CD4-positive, CD25-positive, alpha-beta regulatory T cell (primary cell): ENCODE measurements at places on chromosomes 6 and 20. TPM values are rescaled to one million over a fixed set of nuclear protein-coding genes. Genes with fewer than 3 reads are reported as not detected.

DNA sequence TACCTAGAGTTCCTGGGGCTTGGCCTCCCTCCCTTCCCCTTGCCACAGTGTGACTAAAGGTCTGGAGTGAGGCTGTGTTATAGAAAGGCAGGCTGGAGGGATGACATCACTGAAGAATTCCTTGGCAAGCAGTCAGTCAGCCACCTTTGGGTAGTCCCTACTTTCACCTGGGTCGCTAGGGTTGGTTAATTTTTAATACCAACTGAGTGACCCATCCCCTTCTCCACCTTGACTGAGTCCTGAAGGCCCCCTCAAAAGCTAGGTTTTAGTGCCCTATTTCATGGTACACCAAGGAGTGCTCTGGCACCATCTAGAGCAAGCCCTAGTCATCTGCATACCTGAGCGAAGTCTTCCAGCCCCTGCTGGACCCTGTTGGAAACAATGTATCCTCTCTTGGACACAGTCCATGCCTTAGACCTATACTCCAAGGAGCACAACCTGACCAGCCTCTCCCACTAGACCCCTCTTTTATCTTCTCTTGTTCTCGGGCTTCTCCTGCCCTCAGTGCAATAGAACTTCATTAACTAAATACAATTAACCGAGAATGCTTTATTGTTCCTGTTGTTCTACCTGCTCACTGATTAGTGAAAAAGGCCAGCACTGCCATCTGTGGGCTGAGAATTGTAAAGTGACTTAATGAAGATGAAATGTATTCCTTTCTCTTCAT, 44.6 kb downstream of the RIN2 start:
- DNase-seq = no peak

GRCh38 chr6:46539866-46540265, 48.6 kb upstream of the RCAN2 start:
- DNase-seq = no peak

- DNase-seq = no peak
Observed at GRCh38 chr6:116928677-116929076, 51.6 kb downstream of the RFX6 start.

GRCh38 chr6:158223926-158224325, 55.8 kb downstream of the GTF2H5 start:
- DNase-seq = no peak

GRCh38 chr6:4459032-4459431, 317.2 kb upstream of the CDYL start:
- no peak for DNase-seq

- peak; percentile 61 for DNase-seq
Observed at GRCh38 chr20:5843054-5843592, 92.9 kb downstream of the SHLD1 start.

DNA sequence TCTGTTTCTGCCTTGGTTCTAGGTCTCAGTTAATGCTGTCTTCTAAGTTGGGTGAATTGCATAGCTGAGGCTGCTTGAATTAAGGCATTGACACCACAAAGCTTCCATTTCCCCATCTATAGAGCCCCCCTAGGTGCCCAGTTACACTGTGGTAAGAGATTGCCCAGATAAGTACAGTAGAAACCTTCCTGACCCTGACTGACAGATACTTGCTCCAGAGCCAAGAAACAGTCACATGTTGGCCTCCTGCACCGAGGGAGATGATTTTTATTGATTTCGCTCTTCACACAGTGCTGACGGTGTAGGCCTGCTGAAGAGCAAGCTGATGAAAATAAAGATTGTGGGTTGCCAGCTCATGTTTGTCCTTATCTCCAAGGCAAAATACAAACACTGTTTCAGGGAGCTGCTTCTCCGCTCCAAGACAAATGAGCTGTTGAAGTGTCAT, 67.9 kb downstream of the TRMT11 start:
- no peak for DNase-seq

GRCh38 chr20:63025534-63026331, 19.0 kb upstream of the BHLHE23 start:
- DNase-seq = peak; percentile 38

GRCh38 chr6:1884313-1884712, 274.6 kb downstream of the FOXC1 start:
- no peak for DNase-seq

DNA sequence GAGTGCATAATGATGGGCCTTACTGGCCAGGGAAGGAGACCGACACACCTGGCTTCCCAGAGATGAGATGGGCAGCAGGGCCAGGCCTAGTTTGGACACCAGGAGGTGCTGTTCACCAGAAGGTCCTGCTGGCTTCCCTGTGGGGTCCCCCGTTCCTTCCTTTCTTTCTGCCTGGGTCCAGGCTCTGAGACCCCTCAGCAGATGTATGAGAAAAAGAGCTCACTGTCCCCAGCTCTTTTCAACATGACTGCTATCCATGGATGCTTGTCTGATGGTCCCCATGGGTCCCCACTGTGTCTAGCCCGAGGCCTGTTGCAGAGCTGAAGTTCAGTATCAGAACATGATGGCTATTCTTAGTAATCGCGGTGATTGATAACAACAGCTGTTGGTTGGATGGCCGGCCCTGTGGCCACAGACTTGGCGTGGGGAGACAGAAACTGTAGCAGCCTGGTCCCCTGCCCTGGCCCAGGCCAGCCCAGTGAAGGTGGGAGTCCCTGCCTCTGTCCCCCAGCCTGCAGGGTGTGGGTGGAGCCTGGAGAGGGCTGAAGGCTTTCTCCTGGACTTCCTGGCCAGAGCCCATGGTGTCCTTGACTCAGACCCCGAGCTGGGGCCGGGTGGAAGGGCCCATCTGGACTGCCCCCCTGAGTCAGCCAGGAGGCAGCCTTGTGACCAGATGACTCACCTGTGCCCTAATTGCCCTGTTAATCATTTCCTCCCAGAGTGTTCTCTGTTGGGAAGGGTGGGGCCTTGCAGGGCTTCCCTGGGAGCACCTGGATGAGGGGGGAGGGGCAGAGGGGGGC, 9.9 kb upstream of the BAK1 start:
- peak; percentile 51 for DNase-seq

GRCh38 chr6:84685983-84686584, 78.3 kb downstream of the TBX18 start:
- peak; percentile 20 for DNase-seq

DNA sequence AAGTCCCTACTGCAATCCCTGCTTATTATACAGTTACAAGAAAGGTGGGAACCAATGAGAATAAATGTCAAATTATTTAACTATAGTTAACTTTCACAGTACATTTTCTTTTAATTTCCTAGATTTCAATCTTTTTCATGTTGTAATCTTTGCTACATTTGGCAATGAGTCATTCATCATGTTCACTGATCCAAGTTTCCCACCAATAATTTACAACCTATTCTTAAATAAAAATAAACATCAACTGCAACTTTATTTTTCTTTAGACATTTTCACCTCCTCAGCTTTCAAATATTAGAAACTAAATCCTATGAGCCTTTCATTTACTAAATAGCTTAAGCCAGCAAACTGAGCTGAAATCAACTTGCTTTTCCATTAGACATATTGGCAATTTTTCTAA, 541.3 kb upstream of the BTBD3 start:
- no peak for DNase-seq

GRCh38 chr20:3710703-3711483, 1.5 kb downstream of the SIGLEC1 start:
- DNase-seq = peak; percentile 56

DNA sequence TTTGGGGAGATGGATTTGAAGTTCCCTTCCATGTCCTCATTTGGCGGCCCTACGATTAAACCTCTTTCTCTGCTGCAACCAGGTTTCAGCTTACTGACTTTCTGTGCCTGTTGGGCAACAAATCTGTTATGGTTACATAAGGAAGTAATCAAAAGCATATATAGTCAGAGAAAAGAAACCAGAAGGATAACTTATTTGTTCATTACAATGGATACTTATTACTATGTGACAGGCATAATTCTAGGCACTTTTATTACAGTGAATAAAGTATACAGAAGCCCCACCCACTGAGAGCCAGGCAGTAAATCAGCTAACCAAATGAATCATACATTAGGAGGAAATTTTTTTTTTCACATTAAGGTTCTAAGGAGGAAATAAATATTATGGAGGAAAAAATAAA, 9.6 kb upstream of the TRIM31 start:
- no peak for DNase-seq

- no peak for DNase-seq
Observed at GRCh38 chr6:76472858-76473257, 400.4 kb upstream of the IMPG1 start.

GRCh38 chr6:87396595-87397392, 11.0 kb upstream of the CFAP206 start:
- DNase-seq = no peak

- DNase-seq = no peak
Observed at GRCh38 chr6:119511024-119511423, 161.5 kb upstream of the MAN1A1 start.

GRCh38 chr20:50610212-50610718, 81.1 kb downstream of the RIPOR3 start:
- DNase-seq = no peak

DNA sequence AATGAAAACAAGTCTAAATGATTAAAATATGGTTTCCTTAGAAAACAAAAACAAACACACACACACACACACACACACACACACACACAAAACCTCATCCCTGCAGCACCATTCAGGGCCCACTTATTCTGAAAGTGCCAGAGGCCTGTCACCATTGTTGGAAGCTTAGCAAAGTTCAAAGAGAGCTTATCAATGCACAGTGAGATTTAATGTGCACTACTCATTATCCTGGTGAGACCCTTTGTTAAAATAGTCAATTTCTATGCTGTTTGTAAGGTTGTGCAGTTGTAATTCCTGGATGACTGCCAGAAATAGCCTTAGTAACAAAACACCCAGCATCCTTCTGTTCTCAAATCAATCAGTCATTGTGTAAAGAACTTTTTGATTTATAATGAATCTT, 482.9 kb downstream of the GRIK2 start:
- no peak for DNase-seq

- DNase-seq = no peak
Observed at GRCh38 chr6:3421791-3422434, 34.9 kb downstream of the SLC22A23 start.

DNA sequence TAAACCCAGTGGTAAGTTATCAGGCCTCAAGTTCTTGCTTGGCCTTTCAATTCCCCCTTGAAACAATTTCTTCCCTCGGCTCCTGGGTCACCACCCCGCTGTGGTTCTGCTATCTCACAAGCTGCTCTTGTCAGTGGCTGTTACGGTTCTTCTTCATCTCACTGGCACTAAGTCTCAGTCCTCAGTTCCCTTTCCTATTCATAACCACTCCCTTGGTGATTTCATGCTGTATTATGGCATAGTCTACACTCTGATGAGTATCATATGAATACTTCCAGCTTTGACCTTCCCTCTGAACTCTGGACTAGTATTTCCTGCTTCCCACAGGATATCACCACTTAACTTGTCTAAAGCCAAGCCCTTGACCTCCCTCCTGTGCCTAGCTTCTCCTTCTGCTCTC, 7.9 kb downstream of the TAAR1 start:
- no peak for DNase-seq

GRCh38 chr20:18913701-18914100, 100.1 kb downstream of the SCP2D1 start:
- no peak for DNase-seq

DNA sequence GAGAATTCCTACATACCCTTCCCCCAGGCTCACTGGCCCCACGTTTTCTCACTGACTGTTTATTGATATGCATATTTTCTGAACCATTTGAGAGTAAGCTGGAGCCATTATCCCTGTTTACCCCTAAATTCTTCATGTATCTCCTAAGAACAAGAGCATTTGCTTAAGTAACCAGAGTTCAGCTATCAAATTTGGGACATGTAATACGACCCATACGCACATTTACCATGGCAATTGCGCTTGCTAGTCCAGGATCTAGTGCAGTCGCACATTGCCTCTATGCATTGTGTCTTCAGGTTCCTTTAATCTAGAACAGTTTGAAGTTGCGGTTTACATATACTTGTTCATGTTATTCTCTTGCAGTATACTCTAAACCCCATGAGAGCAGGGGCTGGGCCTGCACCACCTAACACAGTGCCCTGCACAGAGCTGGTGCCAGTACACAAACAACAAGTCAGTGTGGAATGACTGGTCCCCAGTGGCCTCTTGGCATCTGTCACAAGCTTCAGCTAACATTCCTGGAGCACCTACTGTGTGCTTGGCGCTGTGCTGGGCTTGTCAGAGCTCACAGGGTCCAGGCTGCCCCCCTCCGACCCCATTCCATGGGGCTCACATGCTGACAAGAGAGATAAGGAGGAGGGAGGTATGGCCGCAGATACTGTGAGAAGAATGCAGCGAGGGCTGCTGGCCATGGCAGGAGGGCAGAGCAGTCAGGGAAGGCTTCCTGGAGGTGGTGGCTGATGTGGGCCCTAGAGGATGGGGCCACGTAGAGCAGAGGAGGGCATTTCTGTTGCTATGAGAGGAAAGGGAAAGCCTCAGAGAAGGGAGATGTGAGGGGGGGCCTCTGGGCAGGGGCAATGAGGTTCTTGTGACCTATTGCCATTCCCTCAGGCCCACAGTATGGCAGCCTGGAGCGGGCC, 28.1 kb downstream of the SPDEF start:
- peak; percentile 4 for DNase-seq

DNA sequence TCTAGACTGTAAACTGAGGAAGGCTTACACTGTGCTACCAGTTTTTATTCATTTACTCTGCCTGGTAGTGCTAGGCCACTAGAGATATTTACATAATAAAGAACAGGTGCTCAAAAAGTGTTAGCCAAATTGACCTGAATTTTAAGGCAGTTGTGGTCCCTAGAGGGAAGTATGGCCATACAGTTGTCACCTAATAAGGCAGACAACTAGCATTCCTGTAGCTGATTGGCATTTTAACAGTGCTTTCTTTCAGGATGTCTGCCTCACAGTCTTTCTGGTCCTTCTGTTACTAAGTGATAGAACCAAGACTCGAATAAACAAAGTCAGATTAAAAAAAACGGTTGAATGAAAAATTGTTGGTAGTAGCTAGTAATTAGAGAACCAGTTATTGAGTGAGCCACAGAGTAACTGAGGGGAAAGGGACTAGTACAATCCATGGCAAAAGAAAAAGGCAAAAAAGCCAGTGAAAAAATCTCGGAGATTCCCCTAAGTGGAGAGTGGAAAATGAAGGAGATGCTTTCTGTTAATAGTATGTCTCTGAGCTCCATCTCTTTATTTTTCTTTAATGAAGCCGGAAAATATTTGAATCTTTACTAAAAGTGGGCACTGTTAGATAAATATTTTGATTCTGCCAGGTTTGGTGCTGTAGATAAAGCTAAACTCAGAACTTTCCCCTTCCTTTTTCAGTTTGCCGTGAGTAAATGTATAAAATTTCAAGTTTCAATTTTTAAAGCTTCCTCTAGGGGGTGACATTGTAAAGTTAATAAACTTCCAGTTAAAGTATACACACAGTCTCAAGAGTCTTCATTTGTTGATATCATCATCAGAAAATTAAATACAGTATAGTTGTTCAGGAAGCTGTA, 9.1 kb downstream of the VTA1 start:
- DNase-seq = no peak

GRCh38 chr6:131954775-131955107, 3.6 kb upstream of the CCN2 start:
- DNase-seq = no peak

GRCh38 chr6:47669684-47670513, 28.5 kb upstream of the ADGRF4 start:
- DNase-seq = no peak

GRCh38 chr20:56609321-56609720, 19.8 kb upstream of the TFAP2C start:
- DNase-seq = no peak

Gene SAMD10
- polyA plus RNA-seq = 7.8 TPM

Gene EDN1
- polyA plus RNA-seq = not detected

Gene ENPP5
- polyA plus RNA-seq = 0.14 TPM

Gene LST1
- polyA plus RNA-seq = 8.4 TPM

Gene TRIM15
- polyA plus RNA-seq = not detected

Gene SIRPG
- 184 TPM for polyA plus RNA-seq

Gene ECT2L
- not detected for polyA plus RNA-seq

Gene SYTL3
- 13.5 TPM for polyA plus RNA-seq

Gene CFB
- 1.8 TPM for polyA plus RNA-seq
